ENCODE measurements at places on chromosomes 6 and 20. TPM values are rescaled to one million over a fixed set of nuclear protein-coding genes. Genes with fewer than 3 reads are reported as not detected.

The SMLR1 gene
- not detected for total RNA-seq

The UBD gene
- not detected for total RNA-seq

DNA sequence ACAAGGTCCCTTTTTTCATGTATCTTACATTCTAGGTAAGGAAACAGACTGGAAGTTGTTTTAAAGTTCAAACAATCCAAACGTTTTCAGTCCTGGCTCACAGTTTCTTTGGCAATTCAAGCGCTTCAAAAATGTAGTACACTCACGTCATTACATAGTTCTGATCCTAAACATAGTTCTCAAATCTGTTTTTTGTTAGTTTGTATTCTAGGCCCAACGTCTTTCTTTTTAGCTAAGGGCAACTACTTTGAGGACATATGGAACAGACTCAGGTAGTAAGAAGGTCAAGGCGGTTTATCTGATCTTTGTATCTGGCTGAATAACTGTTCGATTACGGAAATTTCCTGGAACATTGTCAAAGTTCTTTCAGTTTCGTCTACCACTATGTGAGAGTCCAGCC is 36.9 kb upstream of the PLCB4 start:
- no peak for DNase-seq

GRCh38 chr20:1392693-1393506 is at the start of gene FKBP1A:
FKBP1A (minus strand) TSS chr20:1393054; CDS start chr20:1392998, 56 bp downstream.
- DNase-seq: peak; percentile 73

DNA sequence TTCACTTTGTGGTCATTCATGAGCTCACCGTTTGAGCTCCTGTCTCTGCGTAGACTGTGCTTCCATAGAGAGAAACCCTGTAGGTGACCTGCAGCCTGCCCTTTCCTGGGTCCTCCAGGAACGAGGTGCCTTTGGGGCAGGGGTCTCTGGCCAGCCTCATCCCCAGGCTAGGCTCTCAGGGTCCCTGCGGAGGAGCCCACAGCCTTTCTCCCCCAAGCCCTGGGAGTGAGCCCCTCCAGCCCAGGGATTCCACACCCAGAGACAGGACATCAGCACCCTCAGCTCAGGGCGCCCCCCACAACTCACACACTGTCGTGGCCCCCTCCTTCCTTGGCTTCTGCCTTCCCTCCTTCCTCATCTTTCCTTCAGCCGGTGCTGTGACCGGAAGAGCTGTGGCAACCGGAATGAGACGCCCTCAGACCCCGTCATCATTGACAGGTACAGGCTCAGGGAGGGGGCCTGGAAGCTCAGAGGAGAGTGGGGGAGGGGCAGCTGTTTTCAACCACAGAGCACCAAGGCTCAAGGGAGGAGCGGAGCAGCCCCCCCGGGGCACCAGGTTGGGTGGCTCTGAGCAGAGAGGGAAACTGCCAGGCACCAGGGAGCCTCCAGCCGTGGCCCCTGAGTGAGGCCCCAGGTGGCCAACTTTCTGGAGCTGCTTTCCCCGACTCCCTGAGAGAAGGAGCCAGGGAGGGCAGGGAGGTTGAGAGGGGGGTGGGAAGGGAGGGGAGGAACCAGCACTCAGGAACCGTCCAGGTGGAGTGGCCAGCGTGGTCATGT is 16.8 kb downstream of the EBF4 start:
- no peak for DNase-seq

DNA sequence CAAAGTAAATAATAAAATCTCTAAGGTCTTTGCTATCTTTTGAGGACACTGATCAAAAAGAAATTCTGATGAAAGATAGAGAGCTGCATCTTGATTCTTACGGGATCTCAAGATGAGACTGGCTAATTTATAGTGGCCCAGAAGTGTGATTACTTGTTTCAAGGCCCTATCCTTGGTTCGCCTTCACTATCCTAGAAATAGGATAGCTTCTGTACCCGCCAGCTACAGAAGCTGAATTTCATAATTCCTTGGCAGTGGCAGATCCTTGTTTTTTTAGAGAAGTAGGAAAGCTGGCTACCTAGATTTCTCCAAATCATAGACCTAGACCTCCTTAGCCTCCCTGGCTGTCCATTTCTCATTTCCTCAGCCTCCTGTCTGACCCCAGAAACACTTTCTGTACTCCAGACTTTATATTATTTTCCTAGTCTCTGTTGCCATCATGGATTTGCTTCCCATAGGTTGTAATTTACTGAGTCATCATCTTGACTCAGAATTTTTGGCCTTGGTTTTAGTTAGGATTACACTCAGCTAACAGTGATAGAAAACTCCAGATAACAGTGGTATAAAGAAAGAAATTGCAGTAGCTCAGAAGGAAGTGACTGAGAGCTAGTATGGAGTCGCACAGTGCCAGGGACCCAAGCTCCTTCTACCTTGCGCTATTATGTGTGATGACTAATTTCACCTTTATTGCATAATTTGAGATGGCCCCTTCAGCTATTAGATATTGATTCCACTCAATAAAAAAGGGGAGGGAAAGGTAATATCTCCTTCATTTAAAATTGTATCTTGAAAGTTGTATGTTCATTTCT is 27.7 kb downstream of the PHF3 start:
- no peak for DNase-seq

GRCh38 chr6:56764081-56764566 is 121.4 kb upstream of the DST start:
- DNase-seq: no peak

DNA sequence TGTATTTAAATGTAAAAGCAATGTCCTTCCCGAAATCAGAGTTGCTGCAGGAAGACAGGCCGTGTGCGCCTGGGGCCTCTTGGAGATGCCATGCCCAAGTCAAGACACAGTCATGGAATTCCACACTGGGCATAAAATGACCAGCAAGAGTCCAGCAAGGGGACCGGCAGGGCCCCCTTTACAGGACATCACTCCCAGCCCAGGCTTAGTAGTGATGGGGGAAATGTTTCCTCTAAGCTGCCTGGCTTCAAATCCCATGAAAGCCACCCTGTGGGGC is 1.9 kb upstream of the PPP1R3G start:
- DNase-seq: no peak

DNA sequence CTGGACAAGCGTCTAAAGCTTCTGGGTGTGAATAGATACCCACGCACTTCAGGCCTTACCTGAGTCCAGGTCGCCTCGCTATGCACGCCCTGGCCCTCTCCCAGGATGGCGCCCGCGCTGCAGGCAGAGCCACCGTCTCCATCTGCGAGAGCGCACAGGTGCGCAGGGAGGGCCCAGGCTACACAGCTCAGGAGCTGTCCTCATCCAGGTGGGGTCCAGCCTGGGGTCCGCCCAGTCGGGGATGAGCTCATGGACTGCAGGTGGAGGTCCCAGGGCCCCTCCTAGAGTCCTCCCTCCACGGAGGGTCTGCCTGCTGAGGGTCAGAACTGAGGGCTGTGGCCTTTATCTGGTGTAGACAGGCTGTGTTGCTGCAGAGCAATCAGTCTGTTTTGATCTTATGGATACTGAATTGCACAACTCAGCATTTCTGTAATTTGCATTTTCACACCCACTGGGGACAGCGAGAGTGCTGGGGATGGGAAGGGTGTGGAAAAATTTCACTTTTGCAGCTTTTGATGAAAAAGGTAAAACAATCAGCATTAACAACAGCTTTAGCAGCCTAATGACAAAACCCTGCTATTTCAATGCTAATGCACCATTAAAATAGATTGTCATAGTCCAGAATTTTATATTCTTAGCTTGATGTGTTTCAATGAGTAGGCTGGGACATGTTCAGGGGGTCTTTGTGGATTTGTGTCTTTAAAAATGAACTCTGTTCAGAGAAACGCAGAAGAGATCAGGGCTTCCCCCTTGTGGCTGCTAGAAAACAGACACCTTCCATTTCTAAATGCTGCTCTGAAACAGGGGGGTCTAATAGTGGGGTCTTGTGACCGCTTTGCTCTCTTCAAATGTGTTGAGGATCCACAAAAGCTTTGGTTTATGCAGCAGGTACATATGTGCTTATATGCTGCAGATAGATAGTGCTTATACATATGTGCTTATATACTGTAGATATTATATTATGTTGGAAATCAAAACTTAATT is 77.8 kb upstream of the PHACTR3 start:
- no peak for DNase-seq
